Aorta (tissue), 5 donors: ENCODE measurements at places on chromosomes 5 and 9. TPM values are rescaled to one million over a fixed set of nuclear protein-coding genes. Genes with fewer than 3 reads are reported as not detected.
A peak's percentile ranks its signal among the peaks of the same experiment; 100 is the strongest.

GRCh38 chr5:153988510-153988909, 50.2 kb downstream of the FAM114A2 start:
- DNase-seq, result no peak

CTXN3 gene
- not detected for total RNA-seq

GRCh38 chr5:14341571-14342230, 198.6 kb downstream of the TRIO start:
- DNase-seq, result no peak

DNA sequence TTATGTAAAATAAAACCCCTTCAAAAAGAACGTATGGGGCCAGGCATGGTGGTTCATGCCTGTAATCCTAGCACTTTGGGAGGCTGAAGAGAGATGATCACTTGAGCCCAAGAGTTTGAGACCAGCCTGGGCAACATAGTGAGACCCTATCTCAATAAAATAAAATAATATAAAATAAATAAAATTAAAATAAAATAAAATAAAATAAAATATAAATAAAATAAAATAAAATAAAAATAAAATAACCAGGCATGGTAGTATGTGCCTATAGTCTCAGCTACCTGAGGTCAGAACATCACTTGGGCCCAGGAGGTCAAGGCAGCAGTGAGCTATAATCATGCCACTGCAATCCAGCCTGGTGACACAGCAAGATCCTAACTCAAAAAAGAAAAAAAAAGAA, 185.1 kb downstream of the EPB41L4A start:
- DNase-seq, result no peak

PPP3R2 gene
- not detected for total RNA-seq

DNA sequence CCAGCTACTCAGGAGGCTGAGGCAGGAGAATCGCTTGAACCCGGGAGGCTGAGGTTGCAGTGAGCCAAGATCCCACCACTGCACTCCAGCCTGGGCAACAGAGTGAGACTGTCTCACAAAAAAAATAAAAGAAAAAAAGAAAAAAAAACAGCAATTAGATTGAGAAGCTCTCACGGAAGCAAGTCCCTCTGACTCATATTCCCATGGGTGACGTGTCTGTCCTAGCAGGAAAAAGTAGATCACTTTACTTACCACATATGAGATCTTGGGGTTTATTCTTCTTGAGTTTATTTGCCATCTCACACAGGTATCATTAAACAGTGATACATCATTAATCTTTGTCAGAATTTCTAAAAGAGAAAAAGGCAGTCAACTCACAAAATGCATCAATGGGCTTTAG, 62.6 kb downstream of the SUSD1 start:
- no peak for DNase-seq

GRCh38 chr5:150778088-150778516, 455 bp upstream of the SMIM3 start:
- no peak for DNase-seq

MAMDC2 gene
- total RNA-seq, result 14.6 TPM

DNA sequence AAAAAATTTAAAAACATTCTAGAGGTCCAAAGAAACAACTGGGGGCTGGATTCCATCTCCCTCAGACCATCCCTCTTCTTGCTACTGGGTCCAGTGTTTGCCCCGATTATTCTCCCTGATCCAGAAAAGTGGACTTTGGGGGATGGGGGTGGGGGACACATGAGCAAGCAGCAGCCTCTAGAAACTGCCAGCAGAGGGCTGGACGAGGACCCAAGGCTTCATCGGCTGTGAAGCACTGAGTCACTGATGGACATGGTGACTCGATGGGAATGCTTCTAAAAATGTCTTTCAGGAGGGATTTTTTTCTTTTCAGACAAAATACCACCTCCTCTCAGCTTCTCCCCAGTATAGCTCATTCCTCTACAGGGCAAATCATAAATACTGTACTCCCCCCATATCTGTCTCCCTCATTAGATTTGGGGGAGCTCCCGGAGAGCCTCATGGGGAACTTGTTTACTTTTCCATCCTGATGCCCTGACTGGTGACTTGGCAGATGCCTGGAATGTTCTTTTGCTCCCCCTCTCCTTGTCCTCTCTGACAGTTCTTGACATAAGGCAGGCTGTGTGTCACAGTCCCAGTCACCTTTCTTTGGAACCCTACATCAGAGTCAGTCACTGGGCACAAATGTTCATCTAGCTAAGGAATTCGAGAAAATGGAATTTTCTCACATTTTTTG, 67.2 kb upstream of the STC2 start:
- no peak for DNase-seq

- peak; percentile 62 for DNase-seq
These were observed 65.3 kb downstream of the GADD45G start for GRCh38 chr9:89670114-89670513.

DNA sequence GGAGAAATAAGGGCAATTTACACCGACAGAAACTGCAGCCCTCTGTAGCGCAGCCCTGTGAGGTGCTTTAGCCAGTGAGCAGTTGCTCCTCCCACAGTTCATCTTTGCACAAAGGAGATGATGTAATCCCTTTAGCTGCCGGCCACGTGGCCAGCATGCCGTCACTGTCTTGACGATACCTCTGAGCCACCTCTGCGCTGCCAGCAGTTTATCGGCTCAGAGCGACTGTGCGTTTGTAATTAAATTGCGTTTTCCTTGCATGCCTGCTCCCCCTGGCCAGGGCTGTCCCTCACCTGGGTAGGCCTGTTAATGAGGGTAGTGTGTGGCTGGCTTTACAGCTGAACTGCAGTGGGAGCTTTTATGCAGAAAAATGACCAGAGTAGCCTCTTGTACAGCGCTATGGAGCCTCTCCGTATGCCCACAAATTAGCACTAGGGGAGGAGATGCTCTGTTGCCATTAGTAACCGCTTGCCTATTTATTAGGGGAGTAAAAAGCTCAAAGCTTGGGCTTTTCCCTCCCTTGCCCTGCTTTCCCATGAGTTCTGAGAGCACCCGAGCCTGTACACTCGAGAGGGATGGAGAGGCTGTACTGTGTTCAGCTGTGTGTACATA, 107.0 kb downstream of the TRIO start:
- peak; percentile 60 for DNase-seq

ANKRD31 gene
- 0.24 TPM for total RNA-seq

- DNase-seq, result no peak
These were observed 41.3 kb upstream of the ZSWIM6 start for GRCh38 chr5:61290791-61291210.

PSAT1 gene
- total RNA-seq, result 4.1 TPM

DNA sequence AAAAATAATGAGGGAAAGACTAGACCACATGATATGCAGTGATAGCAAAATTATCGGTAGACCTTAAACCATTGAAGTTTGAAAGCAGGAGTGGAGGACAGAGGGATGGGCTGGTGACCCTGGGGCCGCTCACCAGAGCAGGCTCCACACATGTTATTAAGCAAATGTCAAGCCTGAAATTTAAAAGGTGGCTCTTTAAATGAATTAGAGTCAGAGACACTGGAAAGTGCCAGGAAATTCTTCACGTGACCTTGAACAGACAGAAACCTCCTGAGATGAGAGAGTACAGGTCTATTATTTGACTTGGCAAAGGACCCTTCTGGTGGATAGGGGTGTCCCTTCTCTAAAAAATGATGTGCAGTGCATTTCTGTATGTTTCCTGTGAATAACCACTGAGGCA, 111.0 kb upstream of the CPEB4 start:
- no peak for DNase-seq

DNA sequence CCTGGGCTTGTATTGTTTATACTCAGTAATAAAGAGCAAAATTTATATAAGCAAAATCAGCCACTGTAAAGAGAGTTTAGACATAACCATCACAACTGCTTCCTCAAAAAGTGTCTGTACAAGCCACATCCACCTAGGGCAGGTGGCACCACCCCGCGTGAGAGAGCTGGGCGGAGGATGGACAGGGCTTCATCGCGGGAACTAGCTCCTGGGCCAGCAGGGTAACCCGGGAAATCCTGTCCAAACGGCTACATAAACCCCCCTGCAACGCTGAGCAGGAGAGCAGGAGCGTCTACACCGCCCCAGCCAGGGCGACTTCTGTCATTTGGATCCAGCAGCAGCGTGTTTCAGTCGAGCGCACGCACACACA, 1.3 kb downstream of the SLC6A3 start:
- DNase-seq, result no peak

GRCh38 chr5:71529682-71530081, 57.5 kb upstream of the MCCC2 start:
- no peak for DNase-seq

PRRX2 gene
- 51.9 TPM for total RNA-seq

GRCh38 chr5:15609076-15609725, 109.2 kb downstream of the FBXL7 start:
- no peak for DNase-seq

GRCh38 chr5:61731946-61732314, 399.9 kb downstream of the ZSWIM6 start:
- DNase-seq, result no peak

GRCh38 chr9:86990290-86990689, 43.0 kb upstream of the GAS1 start:
- no peak for DNase-seq

HEMGN gene
- not detected for total RNA-seq

DNA sequence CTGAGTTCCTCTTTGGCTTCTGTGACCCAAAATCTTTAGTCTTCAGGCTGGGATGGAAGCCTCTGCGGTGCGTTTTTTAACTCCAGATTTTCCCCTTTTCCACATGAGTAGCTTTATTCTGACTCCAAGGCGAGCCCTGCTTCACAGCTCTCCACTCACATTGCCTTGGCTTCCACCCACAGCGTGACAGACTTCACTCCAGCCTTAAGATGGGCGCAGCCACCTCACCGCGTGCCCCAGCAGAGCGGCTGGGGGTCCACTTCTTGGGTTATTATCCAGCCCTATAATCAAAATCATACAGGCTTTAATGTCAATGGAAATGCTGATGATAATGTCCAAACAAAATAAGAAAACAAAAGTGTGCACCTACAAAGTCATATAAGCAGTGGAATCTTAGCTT, 1.2 kb downstream of the EXOC3 start:
- DNase-seq, result peak; percentile 9

DNA sequence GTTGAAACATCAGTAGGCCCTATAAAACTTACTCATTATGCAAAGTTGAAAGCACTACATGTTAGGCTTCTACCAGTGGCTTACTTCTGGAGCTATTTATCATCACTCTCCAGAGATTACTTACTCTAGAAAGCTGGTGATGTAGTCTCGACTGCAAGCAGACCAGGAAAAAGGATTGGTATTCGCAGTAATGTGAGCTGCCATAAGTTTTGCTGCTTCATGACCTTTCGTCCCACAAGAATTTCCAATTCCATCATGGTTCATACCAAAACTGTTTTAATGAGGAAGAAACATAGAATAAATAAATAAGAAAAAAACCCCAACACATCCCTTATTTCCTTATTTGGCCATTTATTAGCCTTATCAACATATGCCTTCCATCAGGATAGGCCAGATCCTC, 181.9 kb downstream of the ADAMTS6 start:
- no peak for DNase-seq

- no peak for DNase-seq
These were observed 301.0 kb downstream of the GADD45G start for GRCh38 chr9:89905606-89906338.

GRCh38 chr5:74258314-74258665, 382.2 kb downstream of the ENC1 start:
- DNase-seq, result no peak

DNA sequence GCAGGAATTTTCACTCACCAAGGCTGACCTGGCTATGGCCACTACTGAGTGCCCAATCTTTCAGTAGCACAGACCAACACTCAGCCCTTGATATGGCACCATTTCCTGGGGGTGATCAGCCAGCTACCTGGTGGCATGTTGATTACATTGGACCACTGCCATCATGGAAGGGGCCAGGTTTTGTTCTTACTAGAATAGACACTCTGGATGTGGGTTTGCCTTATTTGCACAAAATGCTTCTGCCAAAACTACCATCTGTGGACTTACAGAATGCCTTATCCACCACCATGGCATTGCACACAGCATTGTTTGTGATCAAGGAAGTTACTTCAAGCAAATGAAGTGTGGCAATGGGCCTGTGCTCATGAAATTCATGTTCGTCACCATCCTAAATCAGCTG, 69.7 kb upstream of the SH3GL2 start:
- DNase-seq, result no peak

GRCh38 chr5:37552161-37552560, 173.0 kb downstream of the WDR70 start:
- DNase-seq, result no peak

PCDHGB1 gene
- 6.5 TPM for total RNA-seq

DNA sequence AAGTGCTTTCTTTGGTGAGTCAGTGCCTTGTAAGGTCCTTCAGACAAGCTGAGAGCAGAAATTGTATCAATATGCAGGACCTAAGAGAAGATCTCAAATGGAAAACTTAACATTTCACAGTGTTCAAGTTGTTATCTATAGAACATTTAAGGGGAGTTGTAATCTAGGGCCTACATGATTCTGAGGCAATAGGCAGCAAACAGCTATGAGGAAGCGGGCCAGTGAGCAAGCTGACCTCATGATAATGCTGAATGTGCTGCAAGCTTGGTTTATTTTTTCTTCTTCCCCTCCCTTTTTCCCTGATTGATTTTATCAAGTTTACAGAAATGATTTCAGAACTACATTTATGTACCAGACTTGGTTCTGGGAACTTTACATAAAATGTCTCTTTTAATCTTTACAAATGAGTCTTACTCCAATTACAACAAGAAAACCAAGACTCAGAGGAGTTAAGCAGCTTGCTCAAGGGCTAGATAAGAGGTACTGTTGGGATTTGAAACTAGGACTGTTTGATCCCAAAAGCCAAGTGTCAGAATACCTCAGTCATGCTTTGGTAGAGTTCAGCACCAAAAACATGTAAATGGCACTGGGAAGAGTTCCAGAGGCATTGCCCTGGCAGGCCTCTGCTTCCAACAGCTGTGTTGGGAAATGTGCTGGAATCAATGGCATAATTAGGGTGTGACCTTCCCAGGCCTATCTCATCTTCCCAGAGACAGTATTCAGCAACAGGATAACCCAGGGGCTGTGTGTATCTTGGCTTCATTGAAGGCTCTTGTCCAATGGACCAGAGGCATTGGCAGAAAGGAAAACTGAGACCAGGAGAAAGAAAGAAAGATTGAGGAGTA, 130.1 kb downstream of the LRRC70 start:
- no peak for DNase-seq

DNA sequence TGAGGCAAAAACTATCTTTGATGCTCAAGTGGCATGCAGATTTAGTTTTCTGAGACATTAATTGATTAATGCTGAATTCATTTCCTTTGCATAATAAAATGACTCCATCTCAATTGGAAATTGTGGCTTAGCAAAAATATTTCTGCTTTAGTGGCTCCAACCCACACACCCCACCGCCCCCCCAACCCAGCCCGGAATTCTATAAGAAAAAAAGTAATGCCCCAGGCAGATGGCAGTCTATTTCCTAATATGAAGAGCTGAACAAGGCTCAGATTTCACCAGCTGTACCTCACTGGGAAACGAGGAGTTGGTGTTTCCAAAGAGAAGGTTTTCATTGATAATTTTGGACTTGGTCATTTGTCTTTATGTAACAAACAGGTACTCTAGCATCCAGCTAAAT, 182.1 kb downstream of the FBN2 start:
- no peak for DNase-seq

STPG3 gene
- total RNA-seq, result not detected
